ENCODE measurements at places on chromosomes 6 and 20.

DNA sequence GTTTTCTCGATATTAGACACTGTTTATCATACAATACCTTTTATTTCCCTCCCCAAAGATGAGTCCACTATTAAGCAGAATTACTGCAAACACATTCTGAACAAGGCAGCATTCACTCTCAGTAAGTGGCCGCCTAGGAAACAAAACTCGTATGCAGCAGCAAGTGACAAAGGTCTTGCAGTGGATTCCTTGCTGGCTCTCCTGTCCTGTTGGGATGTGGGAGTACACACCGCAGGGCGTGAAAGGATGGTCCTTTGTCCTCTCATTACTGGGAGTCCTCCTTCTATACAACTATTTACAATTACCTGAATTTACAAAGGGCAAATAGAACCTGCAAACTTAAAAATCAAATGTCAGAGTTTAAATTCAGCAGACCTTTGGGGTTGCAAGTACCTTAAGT, 16.1 kb downstream of the CTCFL start:
- DNase-seq, result no peak

GRCh38 chr6:82208913-82209312, 38.6 kb downstream of the IBTK start:
- DNase-seq, result no peak

GRCh38 chr20:62429455-62430310, 2.3 kb upstream of the RBBP8NL start:
- no peak for DNase-seq

DNA sequence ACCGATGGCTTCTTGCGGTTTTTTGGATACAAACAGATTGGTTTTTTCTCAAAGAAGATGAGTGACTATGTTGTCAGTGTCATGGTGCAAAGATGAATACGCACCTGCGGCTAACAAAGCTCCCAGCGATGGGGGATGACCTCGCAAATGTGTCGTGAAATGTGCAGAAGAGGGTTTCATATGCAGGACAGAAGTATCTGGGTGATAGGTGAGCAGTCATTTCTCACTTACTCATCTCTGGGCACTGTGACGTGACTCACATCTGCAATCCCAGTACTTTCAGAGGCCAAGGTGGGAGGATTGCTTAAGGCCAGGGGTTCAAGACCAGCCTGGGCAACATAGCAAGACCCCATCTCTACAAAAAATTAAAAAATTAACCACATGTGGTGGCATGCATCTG, 216.3 kb downstream of the ERMARD start:
- DNase-seq, result no peak

- DNase-seq, result no peak
These were observed 1009.7 kb upstream of the GJE1 start for GRCh38 chr6:141123049-141123448.

DNA sequence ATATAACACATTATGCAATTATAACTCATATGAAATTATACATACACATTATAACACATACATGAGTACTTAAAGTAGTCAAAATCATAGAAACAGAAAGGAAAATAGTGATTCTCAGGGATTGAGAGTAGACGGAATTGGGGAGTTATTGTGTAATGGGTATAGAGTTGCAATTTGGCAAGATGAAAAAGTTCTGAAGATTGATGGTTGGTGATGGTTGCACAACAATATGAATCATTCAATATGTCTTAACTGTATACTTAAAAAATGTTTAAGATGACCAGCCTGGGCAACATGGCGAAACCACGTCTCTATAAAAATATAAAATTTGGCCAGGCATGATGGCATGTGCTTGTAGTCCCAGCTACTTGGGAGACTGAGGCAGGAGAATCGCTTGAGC, 372.7 kb downstream of the CDKAL1 start:
- no peak for DNase-seq

All from GM10248 (cell line).